Upper lobe of right lung (tissue), 1 donor: ENCODE measurements at places on chromosomes 1 and 21.

- DNase-seq: no peak
These were observed 37.3 kb downstream of the COL18A1 start for GRCh38 chr21:45442276-45442675.

GRCh38 chr1:226047495-226047894 lies 15.0 kb upstream of the H3-3A start:
- no peak for DNase-seq

GRCh38 chr1:95388031-95388430 lies 154.0 kb downstream of the RWDD3 start:
- DNase-seq: no peak

DNA sequence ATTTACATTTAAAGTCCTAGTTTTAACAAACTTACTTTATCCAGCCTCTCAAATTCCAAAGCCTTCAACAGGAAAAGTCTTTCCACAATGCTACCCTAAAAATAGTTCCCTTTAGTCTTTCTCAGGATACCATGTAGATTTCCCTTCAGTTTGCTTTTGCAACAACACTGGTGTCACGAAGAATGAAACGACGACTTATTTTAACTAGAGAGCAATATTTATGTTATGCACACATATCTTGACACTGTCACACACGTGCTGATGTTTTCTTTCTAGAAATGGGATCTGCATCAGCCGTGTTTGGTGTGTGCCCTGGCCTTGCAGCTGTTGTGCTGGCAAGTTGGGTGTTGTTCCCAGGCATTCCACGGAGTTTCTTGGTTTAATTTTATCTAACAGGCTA lies 75.5 kb downstream of the SIPA1L2 start:
- no peak for DNase-seq

GRCh38 chr1:180131510-180131909 lies 23.2 kb upstream of the QSOX1 start:
- DNase-seq: no peak

DNA sequence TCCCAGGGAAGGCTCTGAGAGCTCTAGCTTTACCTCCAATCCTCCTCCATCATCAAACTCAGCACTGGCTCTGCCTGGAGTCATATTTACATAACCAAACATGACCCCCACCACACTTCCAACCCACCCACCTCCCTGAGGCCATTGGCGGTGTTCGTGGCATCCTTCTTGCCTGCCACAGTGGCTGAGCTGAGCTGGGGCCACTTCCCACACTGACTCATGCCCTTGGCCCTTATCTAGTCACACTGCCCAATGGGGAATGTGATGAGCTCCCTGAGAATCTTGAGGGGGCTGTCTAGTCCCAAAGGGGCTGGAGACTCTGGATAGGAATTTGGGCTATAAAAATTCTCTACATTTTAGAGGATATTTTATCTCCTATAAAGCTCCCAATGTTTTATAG lies 230.9 kb upstream of the IRF2BP2 start:
- no peak for DNase-seq

DNA sequence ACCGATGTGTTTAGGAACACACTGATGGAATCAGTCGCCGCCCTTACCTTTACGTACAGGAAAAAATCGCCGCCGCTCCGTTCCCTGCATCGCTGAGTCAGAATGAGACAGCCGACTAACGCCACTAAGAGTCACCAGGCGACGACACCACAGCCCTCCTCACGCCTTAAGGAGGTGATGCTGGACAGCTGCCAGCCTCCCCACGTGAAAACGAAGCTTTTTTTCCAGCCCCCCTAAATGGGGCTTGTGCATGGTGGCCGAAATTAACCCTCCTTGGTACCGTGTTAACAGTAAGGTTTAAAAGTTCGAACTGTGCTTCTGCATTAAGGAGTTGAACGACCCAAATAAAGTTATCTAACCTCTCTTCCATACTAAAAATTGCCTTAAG lies 511 bp downstream of the DNTTIP2 start:
- DNase-seq: peak; percentile 75

GRCh38 chr1:29398431-29398830 lies 162.1 kb downstream of the PTPRU start:
- no peak for DNase-seq

- no peak for DNase-seq
These were observed 172.2 kb upstream of the IRF2BP2 start for GRCh38 chr1:234782105-234782751.

DNA sequence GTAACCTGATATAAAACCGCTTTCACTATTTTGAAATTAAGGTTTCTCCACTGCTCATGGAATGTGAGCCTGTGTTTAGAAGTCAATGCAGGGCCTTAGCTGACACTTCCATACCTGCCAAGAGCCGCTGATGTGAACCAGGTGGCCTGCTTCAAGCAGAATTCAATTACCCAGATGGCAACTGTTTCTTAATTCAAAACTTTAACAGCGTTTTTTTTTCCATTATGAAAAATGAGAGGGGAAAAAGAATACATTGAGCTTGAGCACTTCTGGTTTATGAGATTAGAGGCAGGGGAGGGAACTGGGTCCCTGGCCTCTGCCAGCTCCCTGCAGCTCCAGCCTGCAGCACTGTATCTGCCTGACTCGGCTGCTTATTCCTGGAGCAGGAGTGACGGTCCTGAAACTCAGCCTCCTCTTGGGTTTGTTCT lies 7.7 kb upstream of the ATP1A1 start:
- DNase-seq: no peak

DNA sequence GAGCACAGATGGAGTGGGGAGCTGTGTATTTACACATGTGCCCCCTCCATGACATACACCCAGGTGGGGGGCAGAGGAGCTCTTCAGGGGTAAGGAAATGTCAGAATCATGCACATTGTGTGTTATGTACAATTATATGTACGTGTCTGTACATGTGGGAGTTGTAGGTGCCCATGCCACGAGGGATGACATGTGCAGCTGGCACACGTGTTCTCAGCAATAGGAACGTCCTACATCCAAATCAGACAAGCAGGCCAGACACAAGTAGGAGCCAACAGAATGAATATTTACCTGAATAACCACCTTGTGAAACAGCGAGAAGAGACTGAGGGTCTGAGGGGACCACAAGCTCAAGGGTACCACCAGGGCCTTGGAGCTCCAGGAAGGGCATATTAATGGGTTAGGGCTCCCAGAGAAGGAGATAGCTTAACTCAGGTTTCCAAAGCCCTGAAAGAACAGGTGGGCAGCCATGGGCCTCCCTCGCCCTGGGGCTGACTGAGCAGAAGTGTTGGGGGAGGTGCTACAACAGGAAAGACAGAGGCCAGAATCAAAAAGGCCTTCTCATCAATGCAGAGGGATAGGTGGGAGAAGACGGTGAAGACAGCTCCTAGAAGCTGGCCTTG lies 3.2 kb downstream of the COL16A1 start:
- no peak for DNase-seq

GRCh38 chr21:29664615-29665014 lies 275.2 kb downstream of the GRIK1 start:
- no peak for DNase-seq

DNA sequence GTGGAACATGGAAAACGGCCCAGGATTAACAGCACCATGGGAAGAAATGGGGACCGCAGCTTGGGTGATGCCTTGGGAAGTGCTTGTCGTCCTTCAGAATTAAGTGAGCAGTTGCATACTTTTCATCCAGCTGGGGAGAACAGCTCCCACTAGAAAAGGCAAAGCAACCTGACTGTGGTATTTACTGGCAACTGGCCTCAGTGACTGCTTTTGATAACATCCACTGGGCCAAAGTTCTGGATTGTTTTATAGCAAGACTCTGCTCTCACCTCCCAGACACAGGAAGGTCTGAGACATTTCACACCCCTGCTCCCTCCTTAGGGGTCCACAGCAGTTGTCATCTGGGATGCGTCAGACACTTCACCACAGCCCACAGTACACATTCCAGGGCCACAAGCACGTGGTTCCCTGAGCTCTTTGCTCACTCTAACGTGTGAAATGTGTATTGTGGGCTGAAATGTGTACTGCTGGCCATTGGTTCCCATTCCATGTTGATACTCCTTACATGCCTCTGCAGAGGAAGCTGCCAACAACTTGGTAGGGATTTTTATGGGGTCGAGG lies 6.6 kb downstream of the PAPPA2 start:
- no peak for DNase-seq

DNA sequence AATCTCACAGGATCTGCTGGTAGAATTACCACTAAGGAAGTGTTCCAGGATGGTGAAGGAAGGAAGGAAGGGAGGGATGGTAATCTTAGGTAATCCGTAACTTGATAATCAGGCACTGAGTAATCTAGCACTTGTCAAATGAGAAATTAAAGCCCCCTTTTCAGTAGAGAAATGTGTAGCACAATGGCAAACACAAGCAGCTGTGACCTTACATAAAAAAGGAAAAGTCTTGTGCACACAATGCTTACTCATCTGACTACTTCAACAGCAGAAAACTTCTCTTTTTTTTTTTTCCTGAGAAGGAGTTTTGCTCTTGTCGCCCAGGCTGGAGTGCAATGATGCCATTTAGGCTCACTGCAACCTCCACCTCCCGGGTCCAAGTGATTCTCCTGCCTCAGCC lies 6.1 kb downstream of the NUP210L start:
- no peak for DNase-seq

- no peak for DNase-seq
These were observed 15.1 kb downstream of the MIIP start for GRCh38 chr1:12034381-12034801.

DNA sequence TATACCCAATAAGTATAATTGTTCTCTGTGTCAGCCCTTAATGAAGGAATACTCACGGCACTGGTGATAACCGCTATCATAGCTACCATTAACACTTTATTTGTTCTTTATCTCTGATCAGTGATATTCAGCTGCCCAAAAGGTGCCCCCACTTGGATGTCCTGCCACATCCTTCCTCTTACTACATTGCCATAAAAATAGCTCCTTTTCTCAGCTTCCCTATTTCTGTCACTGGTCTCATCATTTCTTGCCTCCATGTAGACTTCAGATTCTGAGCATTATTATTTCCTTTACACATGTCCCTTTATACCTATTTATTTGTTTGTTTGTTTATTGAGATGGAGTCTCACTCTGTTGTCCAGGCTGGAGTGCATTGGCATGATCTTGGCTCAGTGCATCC lies 2.7 kb upstream of the RAB29 start:
- DNase-seq: no peak

- peak; percentile 35 for DNase-seq
These were observed 23.2 kb upstream of the LRP8 start for GRCh38 chr1:53350853-53351767.

- no peak for DNase-seq
These were observed 30.6 kb upstream of the C1orf185 start for GRCh38 chr1:51071291-51072042.

- DNase-seq: no peak
These were observed 8.3 kb downstream of the CHTOP start for GRCh38 chr1:153642161-153642560.

DNA sequence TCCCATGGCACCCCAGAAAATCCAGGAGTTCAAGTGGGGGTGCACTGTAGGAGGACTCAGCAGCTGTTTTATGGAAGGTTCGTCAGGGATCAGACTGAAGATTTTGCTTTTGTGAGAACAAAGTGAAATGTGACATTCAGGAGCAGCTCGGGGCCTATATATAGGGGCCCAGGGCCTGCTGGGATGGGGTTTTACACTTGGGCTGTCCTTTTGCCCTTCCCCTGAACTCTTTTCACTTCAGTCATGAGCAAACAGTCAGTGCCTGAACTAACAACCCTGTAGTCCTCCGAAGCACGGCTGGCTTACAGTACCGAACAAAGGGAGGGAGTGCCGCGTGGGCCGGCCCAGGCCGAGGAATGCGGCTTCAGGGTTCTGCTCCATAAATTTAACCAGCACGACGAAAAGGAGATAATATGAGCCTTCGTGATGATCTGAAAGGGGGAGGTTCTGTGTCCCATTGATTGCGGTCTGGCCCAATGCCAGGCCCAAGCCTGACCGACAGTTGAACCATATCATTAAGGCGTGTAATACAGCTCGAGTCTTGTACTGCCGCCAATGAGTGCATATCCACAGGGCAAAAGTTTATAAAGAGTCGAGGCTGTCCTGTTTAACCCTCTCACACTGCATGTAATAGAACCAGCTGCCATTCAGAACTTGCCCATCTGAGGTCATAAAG lies 139.9 kb downstream of the DHRS3 start:
- peak; percentile 79 for DNase-seq

DNA sequence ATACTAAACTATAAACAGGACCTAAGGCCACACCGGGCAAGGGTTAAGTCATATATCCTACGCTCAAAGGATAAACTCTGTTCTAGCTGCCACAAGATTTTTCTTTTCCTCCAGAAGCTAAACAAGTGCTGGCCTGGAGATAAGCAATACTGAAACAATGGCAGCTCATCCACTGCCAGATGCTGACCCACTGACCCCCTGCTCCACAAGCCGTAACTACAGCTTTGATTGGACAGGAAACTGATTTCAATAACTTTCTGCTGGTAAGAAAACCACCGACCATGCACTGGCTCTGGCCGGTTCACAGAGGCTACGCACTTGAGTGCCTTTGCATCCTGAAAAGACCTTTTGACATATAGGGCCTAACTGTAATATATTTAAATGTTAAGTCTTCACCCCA lies 51.3 kb upstream of the PLA2G2C start:
- DNase-seq: no peak

- DNase-seq: no peak
These were observed 280.2 kb downstream of the PTGER3 start for GRCh38 chr1:70767377-70767776.

- no peak for DNase-seq
These were observed 75.7 kb downstream of the DISC1 start for GRCh38 chr1:231702331-231702730.

GRCh38 chr1:154550657-154551056 lies 7.8 kb downstream of the UBE2Q1 start:
- DNase-seq: no peak

GRCh38 chr1:41503538-41504113 lies 19.1 kb upstream of the EDN2 start:
- DNase-seq: no peak

GRCh38 chr1:222788402-222789156 lies 26.3 kb upstream of the DISP1 start:
- DNase-seq: no peak

DNA sequence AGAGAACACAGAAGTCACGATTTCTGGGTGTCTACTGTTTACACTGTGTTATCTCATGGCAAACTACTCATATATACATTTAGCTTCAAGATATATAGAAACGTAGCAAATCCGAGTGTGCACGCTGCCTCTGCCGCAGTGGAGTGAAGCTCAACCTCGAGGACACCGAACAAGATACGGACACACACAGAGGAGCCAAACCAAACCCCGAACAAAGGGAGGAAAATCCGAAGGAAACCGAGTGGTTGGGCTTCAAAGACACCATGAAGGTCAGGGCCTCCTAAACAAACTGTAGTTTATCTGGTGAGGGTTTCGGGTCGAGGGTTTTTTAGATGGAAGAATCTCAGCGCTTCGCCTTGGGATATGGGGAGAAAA lies 34.5 kb downstream of the SLC45A1 start:
- DNase-seq: no peak

DNA sequence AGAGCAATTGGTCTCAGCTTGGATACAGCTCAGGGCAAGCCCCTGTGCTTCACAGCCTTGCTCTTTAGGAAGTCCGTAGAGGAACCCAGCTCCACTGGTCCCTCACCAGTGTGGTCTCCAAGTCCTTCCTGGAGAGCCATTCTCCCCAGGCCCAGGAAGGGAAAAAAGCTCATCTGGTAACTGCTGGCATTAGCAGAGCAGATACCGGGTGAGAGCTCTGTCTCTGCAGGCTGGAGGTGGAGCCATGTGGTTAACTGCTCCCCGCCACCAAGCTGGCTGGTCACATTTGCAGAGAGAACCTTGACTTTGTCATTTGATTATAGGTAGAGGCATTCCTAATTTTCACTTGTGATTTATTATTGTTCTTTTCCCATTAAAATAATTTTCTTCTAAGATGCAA lies 169.6 kb downstream of the ROR1 start:
- DNase-seq: no peak

GRCh38 chr1:51642739-51643142 lies 25.8 kb downstream of the OSBPL9 start:
- DNase-seq: no peak

- no peak for DNase-seq
These were observed 450.9 kb downstream of the MATN1 start for GRCh38 chr1:30272277-30273020.
